ENCODE measurements at places on chromosomes 11 and 22. TPM values are rescaled to one million over a fixed set of nuclear protein-coding genes. Genes with fewer than 3 reads are reported as not detected.

- H3K27ac ChIP-seq = no peak overlapping the region
- no peak overlapping the region for H3K4me3 ChIP-seq
- DNase-seq = no peak
- H3K4me1 ChIP-seq = no peaks in the 10 kb centered on the region
- no peaks in the 10 kb centered on the region for H3K36me3 ChIP-seq
- H3K27me3 ChIP-seq = no peaks in the 10 kb centered on the region
Observed at GRCh38 chr22:37363261-37363992, 63.9 kb downstream of the ELFN2 start.

DNA sequence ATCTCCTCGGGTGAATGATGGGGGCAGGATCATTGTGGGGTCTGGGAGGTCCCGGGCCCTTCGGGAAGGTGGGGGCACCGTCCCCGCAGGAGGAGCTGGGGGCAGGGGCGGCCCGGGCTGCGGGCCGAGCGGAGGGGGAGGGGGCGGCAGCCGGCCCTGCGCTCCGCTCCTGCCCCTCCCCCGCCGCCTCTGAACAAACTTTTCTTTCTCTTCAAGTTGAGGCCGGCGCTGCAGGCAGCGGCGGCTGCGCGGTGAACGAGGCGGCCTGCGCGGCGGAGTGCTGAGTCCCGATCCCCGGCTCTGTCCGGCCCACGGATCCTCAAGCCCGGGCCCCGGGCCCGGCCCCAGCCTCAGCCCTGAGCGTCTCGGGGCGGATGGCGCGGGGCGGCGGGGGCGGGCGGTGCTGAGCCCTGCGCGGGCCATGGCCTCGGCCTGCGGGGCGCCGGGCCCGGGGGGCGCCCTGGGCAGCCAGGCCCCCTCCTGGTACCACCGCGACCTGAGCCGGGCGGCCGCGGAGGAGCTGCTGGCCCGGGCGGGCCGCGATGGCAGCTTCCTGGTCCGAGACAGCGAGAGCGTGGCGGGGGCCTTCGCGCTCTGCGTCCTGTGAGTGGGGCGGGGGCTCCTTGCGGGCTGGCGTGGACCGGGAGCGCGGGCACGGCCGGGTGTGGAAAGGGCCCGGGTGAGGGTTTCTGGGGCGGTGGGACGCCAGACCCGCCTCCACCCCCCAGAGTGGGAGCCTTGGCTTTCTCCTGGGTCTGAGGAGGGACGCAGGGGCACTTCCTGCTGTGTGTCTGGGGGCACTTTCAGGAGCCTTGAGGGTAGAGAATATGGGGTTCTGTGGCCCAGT is at the start of gene INPPL1:
Gene INPPL1, plus strand, starts transcription at position 204 of the 847 bp plus-strand sequence. Its CDS starts 218 bp downstream, at position 422.
- H3K27me3 ChIP-seq = no peaks in the 10 kb centered on the region
- H3K4me1 ChIP-seq = peaks cover 21% of the 10 kb centered on the region
- H3K36me3 ChIP-seq = no peaks in the 10 kb centered on the region
- peak; percentile 66 for DNase-seq
- peak within 1 kb of the TSS; percentile 82 for H3K27ac ChIP-seq

GRCh38 chr11:61460986-61461385 is 31.1 kb downstream of the SDHAF2 start:
- H3K4me1 ChIP-seq = no peaks in the 10 kb centered on the region
- H3K4me3 ChIP-seq = no peak overlapping the region
- DNase-seq = no peak
- H3K36me3 ChIP-seq = no peaks in the 10 kb centered on the region
- no peak overlapping the region for H3K27ac ChIP-seq

DNA sequence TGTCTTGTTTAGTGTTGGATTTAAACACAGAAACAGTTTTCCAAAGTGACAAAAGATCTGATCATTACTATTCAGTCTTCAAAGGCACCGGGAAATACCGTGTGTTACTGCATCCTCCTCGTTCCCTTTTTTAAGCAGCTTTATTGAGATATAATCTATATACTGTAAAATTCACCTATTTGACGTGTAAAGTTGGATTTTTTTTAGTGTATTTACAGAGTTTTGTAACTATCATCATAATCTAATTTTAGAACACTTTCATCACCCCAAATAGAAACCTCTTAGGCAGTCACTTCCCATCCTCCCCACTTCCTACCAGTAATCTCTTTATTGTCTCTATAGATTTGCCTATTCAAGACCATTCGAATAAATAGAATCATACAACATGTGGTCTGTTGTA is 1.4 kb downstream of the ANO5 start:
- H3K4me3 ChIP-seq = no peak overlapping the region
- H3K27me3 ChIP-seq = no peaks in the 10 kb centered on the region
- no peak for DNase-seq
- no peaks in the 10 kb centered on the region for H3K36me3 ChIP-seq
- no peak overlapping the region for H3K27ac ChIP-seq

DNA sequence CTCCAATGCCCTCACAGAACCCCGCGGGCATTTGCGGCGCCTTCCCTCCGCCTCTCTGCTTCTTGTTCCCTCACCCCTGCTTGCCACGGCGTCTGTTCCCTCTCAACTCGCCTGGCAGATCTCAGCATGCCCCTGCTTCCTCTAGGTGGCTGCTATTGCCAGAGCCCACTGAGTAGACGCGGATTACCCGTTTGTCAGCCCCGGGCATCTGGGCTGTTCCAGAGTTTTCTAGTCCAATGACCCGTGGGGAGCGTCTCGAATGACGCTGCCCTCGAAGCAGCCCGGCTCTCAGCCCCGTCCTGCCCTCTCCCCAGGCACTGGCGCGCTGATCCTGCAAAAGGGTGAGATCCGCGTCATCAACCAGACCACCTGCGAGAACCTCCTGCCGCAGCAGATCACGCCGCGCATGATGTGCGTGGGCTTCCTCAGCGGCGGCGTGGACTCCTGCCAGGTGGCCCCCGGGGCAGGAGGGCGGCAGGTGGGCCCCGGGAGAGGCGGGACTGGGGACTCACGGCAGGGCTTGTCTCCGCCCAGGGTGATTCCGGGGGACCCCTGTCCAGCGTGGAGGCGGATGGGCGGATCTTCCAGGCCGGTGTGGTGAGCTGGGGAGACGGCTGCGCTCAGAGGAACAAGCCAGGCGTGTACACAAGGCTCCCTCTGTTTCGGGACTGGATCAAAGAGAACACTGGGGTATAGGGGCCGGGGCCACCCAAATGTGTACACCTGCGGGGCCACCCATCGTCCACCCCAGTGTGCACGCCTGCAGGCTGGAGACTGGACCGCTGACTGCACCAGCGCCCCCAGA is 49.7 kb downstream of the ST14 start:
- no peaks in the 10 kb centered on the region for H3K36me3 ChIP-seq
- DNase-seq = peak; percentile 6
- H3K27ac ChIP-seq = no peak overlapping the region

GRCh38 chr22:17767233-17768065 is 6.8 kb downstream of the BID start:
- no peak for DNase-seq
- no peaks in the 10 kb centered on the region for H3K27me3 ChIP-seq
- peaks cover under 1% of the 10 kb centered on the region for H3K4me1 ChIP-seq
- no peaks in the 10 kb centered on the region for H3K36me3 ChIP-seq
- no peak overlapping the region for H3K4me3 ChIP-seq

DNA sequence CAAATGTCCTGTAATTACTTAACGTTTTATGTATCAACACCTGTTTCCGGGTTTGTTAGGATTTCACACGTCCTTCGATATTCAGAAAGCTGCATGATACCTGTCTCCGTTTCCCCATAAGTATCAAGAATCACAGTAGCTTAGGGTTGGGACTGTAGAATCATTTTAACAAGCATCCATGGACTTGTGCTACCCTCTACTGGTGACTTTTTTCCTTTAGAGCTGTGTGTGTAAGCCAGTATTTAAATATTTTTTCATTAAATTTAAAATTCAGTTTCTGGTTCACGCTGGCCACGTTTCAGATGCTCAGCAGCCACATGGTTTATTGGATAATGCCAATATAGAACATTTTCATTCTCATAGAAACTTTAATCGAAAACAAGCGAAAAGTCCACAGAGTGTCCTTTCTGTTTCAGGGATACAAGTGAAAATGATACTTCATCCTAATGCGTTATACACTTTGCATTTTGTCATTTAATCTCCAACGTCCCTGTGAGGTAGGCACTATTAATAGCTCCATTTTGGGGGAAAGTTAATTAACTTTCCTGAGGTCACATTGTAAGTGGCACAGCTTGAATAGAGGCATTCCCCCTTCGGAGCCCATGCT is 61.5 kb upstream of the SLC25A18 start:
- H3K27me3 ChIP-seq = no peaks in the 10 kb centered on the region
- no peak overlapping the region for H3K27ac ChIP-seq
- no peaks in the 10 kb centered on the region for H3K36me3 ChIP-seq
- DNase-seq = peak; percentile 55
- H3K4me1 ChIP-seq = no peaks in the 10 kb centered on the region

GRCh38 chr11:130580891-130581492 is 132.5 kb downstream of the ADAMTS15 start:
- no peak overlapping the region for H3K4me3 ChIP-seq
- H3K27ac ChIP-seq = no peak overlapping the region
- no peaks in the 10 kb centered on the region for H3K4me1 ChIP-seq
- H3K27me3 ChIP-seq = no peaks in the 10 kb centered on the region
- no peak for DNase-seq

PHOX2A gene
- not detected for total RNA-seq

DNA sequence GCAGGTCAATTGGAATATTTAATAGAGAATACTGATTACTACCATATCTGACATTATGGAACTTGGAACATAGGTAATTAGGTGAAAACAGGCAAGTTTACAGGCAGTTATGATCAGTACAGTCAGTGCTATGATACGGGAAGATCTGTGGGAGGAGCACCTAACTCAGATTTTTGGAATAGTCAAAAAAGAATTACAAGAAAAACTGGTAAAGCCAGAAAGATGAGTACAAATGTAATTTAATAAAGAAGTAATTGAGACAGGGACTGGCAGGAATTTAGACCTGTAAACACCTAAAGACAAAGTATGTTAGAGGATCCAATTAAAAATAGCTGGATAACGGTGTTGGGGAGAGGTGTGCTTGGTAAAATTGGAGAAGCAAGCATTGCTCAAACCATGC is 206.5 kb upstream of the ANO5 start:
- no peak overlapping the region for H3K4me3 ChIP-seq
- no peaks in the 10 kb centered on the region for H3K36me3 ChIP-seq
- H3K27ac ChIP-seq = no peak overlapping the region
- H3K27me3 ChIP-seq = no peaks in the 10 kb centered on the region
- H3K4me1 ChIP-seq = no peaks in the 10 kb centered on the region
- no peak for DNase-seq

ST14 gene
- 55.3 TPM for total RNA-seq

OR2AT4 gene
- total RNA-seq = not detected

DNA sequence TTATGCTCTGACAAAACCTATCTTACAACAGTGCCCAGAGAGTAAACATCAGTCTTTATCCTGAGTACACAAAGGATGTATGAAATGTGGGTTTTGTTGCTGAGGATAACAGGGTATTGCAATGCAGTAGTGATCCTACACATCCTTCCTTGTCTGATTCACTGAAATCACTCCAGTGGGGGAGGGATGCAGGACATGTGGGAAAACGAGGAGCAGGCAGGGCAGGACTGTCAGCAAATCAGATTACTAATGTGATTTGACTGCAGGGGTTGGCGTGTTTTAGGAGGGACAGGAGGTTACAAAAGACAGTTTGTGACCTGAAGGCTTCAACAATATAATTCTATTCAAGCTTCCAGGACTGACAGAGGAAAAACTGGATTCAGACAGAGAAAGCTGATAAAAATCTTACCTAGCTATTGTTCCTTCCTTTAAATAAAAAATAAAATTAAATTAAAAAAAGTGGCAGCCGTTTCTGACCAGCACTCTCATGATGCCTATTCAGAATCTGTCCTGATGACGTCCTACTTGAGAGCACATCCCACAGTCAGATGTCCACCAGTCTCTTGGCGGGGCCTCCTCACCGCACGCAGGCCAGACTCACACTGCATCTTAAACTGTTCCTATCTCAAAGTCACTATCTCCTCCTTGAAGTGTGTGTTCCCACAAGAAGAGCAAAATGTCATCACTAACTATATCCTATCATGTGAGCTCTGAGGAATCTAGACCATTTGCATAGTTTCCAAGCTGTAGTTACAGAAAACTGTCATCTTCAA is 50.6 kb upstream of the MN1 start:
- no peak overlapping the region for H3K27ac ChIP-seq
- H3K27me3 ChIP-seq = peaks cover 3% of the 10 kb centered on the region
- no peak overlapping the region for H3K4me3 ChIP-seq
- no peak for DNase-seq
- peaks cover 22% of the 10 kb centered on the region for H3K36me3 ChIP-seq

- no peak overlapping the region for H3K27ac ChIP-seq
- no peak for DNase-seq
- no peaks in the 10 kb centered on the region for H3K27me3 ChIP-seq
Observed at GRCh38 chr11:83027794-83028193, 43.9 kb downstream of the RAB30 start.

GRCh38 chr11:72253392-72253791 is 9.4 kb upstream of the PHOX2A start:
- no peak for DNase-seq
- no peaks in the 10 kb centered on the region for H3K4me1 ChIP-seq
- no peaks in the 10 kb centered on the region for H3K27me3 ChIP-seq

Measured in body of pancreas (tissue), 4 donors.